ENCODE measurements at places on chromosomes 16 and 17.

GRCh38 chr16:65469116-65469515 is 347.3 kb upstream of the CDH11 start:
- DNase-seq, result no peak

DNA sequence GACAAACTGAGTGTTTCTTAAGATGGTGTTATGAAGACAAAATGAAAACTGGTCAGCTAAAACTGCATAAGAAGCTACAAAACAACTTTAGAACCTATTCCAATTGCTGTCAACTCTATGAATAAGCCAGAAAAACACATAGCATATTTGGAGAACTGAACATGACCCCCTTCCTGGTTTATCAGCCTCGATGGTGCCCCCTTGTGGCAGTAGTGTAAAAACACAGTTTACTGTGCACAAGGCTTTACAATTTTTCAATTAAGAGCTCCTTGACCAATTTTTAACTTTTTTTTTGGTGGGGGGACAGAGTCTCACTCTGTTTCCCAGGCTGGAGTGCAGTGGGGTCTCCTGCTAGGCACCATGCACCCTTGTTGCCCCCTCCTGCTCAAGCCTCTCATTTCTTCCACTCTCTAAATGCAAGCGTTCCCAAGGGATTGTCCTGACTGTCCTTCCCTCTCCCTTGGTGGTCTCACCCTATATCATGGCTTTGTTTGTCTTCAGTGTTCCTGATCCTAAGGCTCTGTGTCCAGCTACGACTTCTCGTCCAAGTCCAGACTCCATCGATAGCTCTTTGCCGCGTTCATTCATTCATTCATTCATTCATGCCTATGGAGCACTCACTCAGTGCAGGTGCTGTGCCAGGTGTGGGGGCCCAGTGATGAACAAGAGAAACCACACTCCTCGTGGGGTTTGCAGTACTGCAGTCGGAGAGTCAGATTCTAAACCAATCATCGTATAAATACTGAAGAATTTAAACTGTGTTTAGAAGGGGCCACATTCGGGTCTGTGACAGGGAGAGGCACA is 7.5 kb downstream of the EIF1 start:
- DNase-seq, result peak; percentile 49

DNA sequence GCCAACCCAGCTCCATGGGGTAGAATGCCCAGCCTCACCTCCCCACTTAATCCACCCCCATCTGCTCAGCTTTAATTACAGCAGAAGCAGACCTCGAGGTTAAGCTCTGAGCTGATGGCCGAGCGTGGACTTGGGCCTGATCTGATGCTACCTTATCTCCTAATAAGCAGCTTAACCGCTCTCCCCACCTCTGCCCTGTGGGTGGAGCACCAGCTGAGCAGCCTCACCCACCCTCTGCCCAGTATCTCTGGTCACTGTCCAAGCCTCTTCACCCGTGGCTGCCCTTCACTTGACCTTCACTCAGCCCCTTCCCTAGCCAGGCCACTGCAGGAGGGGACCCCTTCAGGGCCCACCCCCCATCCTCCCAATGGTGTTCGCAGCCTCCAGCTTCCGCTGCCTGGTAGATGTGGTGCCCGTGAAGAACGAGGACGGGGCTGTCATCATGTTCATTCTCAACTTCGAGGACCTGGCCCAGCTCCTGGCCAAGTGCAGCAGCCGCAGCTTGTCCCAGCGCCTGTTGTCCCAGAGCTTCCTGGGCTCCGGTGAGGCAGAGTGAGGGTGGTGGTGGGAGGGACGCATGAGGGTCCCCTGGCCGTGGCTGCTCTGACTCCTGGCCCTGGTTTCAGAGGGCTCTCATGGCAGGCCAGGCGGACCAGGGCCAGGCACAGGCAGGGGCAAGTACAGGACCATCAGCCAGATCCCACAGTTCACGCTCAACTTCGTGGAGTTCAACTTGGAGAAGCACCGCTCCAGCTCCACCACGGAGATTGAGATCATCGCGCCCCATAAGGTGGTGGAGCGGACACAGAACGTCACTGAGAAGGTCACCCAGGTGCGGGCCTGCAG is 6.8 kb downstream of the KCNH6 start:
- no peak for DNase-seq

- no peak for DNase-seq
Observed at GRCh38 chr17:2784864-2785263, 11.4 kb upstream of the RAP1GAP2 start.

GRCh38 chr17:14302431-14303099 is 1.7 kb downstream of the HS3ST3B1 start:
- peak; percentile 70 for DNase-seq

DNA sequence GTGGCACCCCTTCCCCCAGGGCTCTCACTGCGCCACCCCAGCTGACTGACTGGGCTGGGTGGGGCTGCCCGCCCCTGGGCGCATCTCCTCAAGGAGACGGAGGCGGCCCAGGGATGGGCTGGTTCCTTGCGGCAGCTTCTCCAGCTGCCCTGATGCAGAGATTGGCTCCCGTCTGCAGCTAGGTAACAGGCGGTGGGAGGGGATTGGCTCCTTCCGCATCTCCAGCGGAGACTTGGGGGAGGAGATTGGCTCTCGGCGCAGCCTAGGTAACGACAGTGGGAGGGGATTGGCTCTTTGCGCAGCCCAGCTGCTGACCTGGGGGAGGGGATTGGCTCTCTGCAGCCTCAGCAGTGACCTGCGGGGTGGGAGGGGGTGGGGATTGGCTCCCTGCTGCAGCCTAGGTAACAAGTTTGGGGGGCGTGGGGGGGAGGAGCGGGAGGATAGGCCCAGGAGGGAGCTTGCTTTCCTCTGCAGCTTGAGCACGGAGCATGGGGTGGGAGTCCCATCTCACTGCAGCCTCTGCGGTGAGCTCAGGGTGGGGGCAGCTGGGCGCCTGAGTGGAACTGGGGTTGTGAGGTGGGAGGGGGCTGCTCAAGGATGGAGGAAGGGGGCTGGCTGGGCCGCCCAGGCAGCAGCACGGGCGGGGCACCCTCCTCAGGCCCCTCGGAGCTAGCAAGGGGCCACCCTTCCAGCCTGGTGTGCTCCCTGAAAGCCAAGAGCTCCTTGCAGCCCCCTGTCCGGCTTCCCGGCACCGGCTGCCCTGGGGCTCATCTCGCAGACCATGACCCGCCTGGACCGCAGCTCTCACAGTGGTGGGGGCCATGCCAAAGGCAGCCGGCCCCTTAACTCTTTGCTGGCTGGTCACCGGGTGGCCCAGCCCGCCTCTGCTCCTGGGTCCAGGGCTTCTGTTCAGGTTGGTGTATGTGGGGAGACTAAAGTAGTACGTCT is 6.4 kb downstream of the NFE2L1 start:
- no peak for DNase-seq

DNA sequence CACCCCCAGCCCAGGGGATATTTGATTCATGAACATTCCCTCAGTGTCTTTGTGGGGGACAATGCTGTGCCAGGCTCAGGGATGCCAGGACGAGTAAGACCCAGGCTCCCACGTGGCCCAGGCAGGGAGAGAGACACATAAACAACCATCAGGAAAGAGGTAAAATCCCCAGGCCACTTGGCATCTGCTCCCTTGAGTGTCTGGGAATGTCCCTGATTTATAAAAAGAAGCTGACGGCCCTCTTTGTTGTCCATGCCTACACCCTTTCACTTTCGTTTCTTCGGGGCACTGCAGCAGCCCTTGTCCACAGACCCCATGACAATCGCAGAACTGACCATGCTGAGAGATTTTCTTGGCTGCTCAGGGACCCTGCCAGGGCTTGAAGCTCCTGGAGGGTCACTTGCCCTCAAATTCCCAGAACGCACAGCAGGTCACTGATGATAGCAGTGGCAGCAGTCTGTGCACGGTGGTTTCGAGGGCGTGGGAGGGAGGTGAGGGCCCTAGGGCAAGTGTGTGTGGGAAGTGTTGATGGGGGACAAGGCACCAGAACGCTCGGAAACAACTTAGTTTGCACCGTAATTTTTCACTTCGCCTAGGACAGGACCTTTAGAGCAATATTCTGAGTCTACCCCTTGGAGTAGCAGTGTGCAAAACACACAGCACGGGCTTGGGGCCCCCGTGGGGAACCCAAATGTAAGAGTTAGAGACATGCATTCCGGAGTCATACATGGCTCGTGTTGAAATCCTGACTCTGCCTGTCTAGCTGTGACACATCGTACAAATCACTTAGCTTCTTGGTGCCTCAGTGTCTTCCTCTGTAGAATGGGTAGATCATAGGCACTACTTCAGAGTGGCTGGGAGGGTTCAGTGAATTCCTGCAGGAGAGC is 4.7 kb downstream of the NOD2 start:
- no peak for DNase-seq

- DNase-seq, result no peak
Observed at GRCh38 chr16:80719573-80719972, 84.8 kb downstream of the CDYL2 start.

Data from stimulated activated CD8-positive, alpha-beta memory T cell treated with anti-CD3 and anti-CD28 coated beads, Interleukin-4, amount 100 ng/mL, for 1 hour (primary cell).